ENCODE measurements at places on chromosomes 3 and 15. TPM values are rescaled to one million over a fixed set of nuclear protein-coding genes. Genes with fewer than 3 reads are reported as not detected.

Gene CLRN1
- not detected for polyA plus RNA-seq

Gene IL17RB
- 1.9 TPM for polyA plus RNA-seq

Gene MYH15
- not detected for polyA plus RNA-seq

Gene GOLGA6L4
- 10.7 TPM for polyA plus RNA-seq

Gene SERINC4
- 0.88 TPM for polyA plus RNA-seq

Gene LRRC34
- polyA plus RNA-seq, result 3.9 TPM

Gene EDC3
- polyA plus RNA-seq, result 13.4 TPM

Gene LDHAL6B
- polyA plus RNA-seq, result not detected

Gene INTS14
- 16.0 TPM for polyA plus RNA-seq

Gene ANKUB1
- not detected for polyA plus RNA-seq

Gene LOXL1
- polyA plus RNA-seq, result 49.0 TPM

Gene SETD2
- polyA plus RNA-seq, result 12.9 TPM

- no peak overlapping the region for H3K4me3 ChIP-seq
- no peaks in the 10 kb centered on the region for H3K4me1 ChIP-seq
- H3K27ac ChIP-seq, result no peak overlapping the region
- no peaks in the 10 kb centered on the region for H3K36me3 ChIP-seq
- DNase-seq, result no peak
Observed at GRCh38 chr15:39657668-39658067, 76.8 kb downstream of the THBS1 start.

- H3K27me3 ChIP-seq, result no peaks in the 10 kb centered on the region
- no peak overlapping the region for H3K4me3 ChIP-seq
- no peaks in the 10 kb centered on the region for H3K36me3 ChIP-seq
- H3K27ac ChIP-seq, result no peak overlapping the region
- no peaks in the 10 kb centered on the region for H3K4me1 ChIP-seq
Observed at GRCh38 chr3:144109944-144110343, 138.3 kb downstream of the DIPK2A start.

DNA sequence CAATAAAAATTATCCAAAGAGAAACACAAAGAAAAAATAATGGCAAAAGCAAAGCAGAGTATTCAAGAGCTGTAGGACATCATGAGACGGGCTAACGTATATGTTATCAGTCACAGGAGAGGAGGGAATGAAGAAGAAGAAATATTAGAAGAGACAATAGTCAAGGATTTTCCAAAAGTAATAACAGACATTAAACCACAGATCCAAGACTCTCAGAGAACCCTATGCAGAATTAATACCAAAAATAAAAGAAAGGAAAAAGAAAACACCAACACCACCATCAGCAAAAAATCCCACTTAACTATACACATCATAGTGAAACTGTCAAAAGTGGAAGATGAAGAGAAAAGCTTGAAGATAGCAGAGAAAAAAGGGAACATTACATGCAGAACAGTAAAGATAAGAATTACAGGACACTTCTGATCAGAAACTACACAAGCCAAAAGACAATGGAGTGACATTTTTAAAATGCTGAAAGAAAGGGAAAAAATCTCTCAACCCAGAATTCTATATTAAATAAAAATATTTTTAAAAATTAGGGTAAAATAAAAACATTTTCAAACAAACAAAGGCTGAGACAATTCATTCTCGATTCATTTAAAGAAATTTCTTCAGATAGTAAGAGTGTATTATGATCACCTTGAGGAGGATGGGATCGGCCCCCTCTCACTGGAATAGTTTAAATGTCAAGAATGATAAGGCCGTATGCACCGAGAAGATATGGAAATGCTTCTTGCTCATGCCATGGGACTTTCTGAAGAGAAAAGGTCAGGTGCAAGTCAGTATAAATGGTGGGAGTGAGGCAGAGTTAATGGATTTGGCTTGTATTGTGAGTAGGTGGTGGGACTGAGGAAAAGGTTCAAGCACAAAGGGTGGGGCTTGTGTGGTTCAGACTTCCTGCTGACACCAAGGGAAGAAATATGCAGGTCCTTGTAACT, 28.5 kb downstream of the TM2D3 start:
- H3K27me3 ChIP-seq, result no peaks in the 10 kb centered on the region
- H3K36me3 ChIP-seq, result no peaks in the 10 kb centered on the region
- H3K27ac ChIP-seq, result no peak overlapping the region

- H3K4me1 ChIP-seq, result no peaks in the 10 kb centered on the region
- H3K36me3 ChIP-seq, result no peaks in the 10 kb centered on the region
- DNase-seq, result peak; percentile 70
- no peak overlapping the region for H3K27ac ChIP-seq
- H3K27me3 ChIP-seq, result no peaks in the 10 kb centered on the region
Observed at GRCh38 chr3:168249205-168249549, 153.5 kb upstream of the GOLIM4 start.

- H3K4me1 ChIP-seq, result no peaks in the 10 kb centered on the region
- no peak for DNase-seq
- H3K36me3 ChIP-seq, result no peaks in the 10 kb centered on the region
Observed at GRCh38 chr3:139524841-139525636, 14.5 kb downstream of the RBP1 start.

GRCh38 chr3:40572588-40572987, 47.8 kb downstream of the ZNF621 start:
- H3K27ac ChIP-seq, result no peak overlapping the region
- no peaks in the 10 kb centered on the region for H3K27me3 ChIP-seq
- no peaks in the 10 kb centered on the region for H3K36me3 ChIP-seq

- no peak for DNase-seq
- no peaks in the 10 kb centered on the region for H3K36me3 ChIP-seq
- no peak overlapping the region for H3K4me3 ChIP-seq
- no peaks in the 10 kb centered on the region for H3K4me1 ChIP-seq
- no peaks in the 10 kb centered on the region for H3K27me3 ChIP-seq
- no peak overlapping the region for H3K27ac ChIP-seq
Observed at GRCh38 chr15:89398896-89399237, 64.2 kb upstream of the POLG start.

DNA sequence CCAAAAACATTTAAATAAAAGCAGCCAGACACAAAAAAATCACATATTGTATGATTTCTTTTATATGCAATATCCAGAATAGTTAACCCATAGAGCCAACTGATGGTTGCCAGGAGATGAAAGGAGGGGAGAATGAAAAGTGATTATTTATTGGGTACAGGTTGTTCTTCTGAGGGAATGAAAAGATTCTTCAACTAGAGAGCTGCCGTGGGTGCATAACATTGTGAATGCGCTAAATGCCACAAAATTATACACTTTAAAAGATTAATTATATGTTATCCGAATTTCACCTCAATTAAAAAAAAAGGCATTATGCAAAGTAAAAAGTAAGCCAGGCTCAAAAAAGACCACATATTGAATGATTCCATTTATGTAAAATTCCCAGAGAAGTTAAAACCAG, 36.1 kb downstream of the PRKAR2A start:
- no peak overlapping the region for H3K27ac ChIP-seq
- H3K4me3 ChIP-seq, result no peak overlapping the region
- H3K27me3 ChIP-seq, result no peaks in the 10 kb centered on the region
- H3K4me1 ChIP-seq, result no peaks in the 10 kb centered on the region
- no peaks in the 10 kb centered on the region for H3K36me3 ChIP-seq

GRCh38 chr15:39205506-39206371, 375.1 kb upstream of the THBS1 start:
- no peaks in the 10 kb centered on the region for H3K4me1 ChIP-seq
- no peak overlapping the region for H3K27ac ChIP-seq
- DNase-seq, result no peak
- H3K36me3 ChIP-seq, result no peaks in the 10 kb centered on the region

DNA sequence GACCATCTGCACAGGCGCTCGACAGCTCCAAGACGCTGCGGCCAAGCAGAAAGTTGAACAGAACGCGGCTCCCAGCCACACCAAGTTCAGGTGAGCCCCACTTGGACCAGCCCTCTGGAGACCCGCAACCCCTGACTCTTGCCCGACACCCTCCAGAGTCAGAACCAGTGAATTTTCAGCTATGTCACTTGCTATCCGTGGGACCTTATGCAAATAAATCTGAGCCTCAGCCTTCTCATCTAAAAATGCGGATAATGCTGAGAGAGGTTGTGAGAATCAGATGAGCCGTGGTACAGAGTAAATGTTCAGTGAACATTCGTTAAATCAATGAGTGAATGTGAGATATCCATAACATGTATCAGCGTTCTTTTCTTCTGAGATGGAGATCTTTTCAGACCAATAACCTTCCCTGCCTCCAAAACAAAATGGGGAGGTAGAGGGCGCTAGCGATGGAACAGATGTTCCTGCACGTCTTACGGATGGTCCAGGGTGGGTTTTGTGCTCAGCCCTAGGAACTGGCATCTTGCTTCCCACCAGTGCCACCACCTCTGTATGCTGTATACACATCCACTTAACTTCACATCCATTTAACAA, 524 bp downstream of the MRPS11 start:
- DNase-seq, result no peak
- peaks cover 7% of the 10 kb centered on the region for H3K36me3 ChIP-seq
- H3K27me3 ChIP-seq, result no peaks in the 10 kb centered on the region
- H3K4me3 ChIP-seq, result peak overlapping the region; percentile 29
- peaks cover 5% of the 10 kb centered on the region for H3K4me1 ChIP-seq
- no peak overlapping the region for H3K27ac ChIP-seq

DNA sequence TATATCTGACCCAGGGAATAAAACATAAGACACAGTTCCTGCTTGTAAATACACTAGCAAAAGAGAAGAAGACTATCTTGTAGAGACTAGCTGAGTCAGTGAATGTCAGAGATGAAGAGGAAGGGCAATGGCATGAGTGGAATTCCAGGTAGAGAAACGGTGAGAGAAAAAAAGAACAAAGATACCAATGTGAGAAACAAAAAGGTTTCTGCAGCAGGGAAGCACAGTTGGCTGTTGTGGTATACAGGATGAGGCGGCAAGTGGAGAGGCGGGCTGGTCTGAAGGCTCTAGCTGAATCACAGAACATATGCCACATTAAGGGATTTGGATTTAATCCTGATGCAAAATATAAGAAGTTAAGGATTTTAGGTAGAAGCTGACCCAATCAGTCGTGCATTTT, 17.1 kb upstream of the TASOR start:
- H3K4me3 ChIP-seq, result no peak overlapping the region
- no peak overlapping the region for H3K27ac ChIP-seq
- no peak for DNase-seq

DNA sequence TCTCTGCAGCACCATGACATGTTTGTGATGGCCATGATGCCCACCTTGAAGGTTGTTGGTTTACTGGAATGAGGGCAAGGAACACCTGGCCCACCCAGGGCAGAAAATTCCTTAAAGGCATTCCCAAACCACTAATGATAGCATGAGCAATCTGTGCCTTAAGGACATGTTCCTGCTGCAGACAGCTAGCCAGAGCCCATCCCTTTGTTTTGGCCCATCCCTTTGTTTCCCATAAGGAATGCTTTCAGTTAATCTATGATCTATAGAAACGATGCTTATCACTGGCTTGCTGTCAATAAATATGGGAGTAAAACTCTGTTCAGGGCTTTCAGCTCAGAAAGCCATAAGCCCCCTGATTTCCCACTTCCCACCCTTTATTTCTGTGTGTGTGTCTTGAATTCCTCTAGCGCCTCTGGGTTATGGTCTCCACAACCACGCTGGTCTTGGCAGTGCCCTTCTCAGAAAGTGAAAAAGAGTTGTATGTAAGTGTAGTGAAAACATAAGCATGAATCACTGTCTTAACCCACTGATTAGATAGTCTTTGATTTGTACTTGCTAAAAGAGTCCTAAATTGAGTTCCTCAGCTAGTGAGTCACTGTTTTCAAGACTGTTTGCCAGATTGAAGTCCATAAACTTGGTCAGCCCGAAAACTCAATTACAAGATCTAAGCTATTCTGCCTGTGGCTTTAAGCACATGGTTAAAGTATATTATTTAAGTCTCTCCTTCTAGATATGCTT, 19.0 kb upstream of the CCR2 start:
- no peak overlapping the region for H3K27ac ChIP-seq
- H3K4me3 ChIP-seq, result no peak overlapping the region
- H3K36me3 ChIP-seq, result no peaks in the 10 kb centered on the region
